ENCODE measurements at places on chromosomes 7 and 10. TPM values are rescaled to one million over a fixed set of nuclear protein-coding genes. Genes with fewer than 3 reads are reported as not detected.

NOS3 gene
- 54.8 TPM for total RNA-seq

TIAL1 gene
- total RNA-seq, result 20.7 TPM

RBM20 gene
- total RNA-seq, result 0.27 TPM

NCOA4 gene
- total RNA-seq, result 202 TPM

FAM25A gene
- total RNA-seq, result not detected

PPP1R3C gene
- total RNA-seq, result 0.72 TPM

HOXA11 gene
- 0.09 TPM for total RNA-seq

MPP7 gene
- total RNA-seq, result 0.56 TPM

PIP gene
- total RNA-seq, result not detected

MCU gene
- total RNA-seq, result 24.2 TPM

PIK3CG gene
- 7.2 TPM for total RNA-seq

TAS2R16 gene
- total RNA-seq, result not detected

NANOS1 gene
- 0.18 TPM for total RNA-seq

KLF14 gene
- not detected for total RNA-seq

NFKB2 gene
- 29.5 TPM for total RNA-seq

IFIT1 gene
- 1.8 TPM for total RNA-seq

TBXAS1 gene
- total RNA-seq, result 4.2 TPM

PDGFA gene
- total RNA-seq, result 76.9 TPM

NYAP1 gene
- 2.2 TPM for total RNA-seq

CHST12 gene
- 6.7 TPM for total RNA-seq

Measured in endothelial cell of coronary artery (primary cell).